ENCODE measurements at places on chromosomes 4 and X.

GRCh38 chr4:83335701-83336100 is 1.1 kb upstream of the HPSE start:
- H3K4me3 ChIP-seq: no peak overlapping the region
- no peak overlapping the region for H3K27ac ChIP-seq
- no peaks in the 10 kb centered on the region for H3K36me3 ChIP-seq

- peaks cover 29% of the 10 kb centered on the region for H3K4me1 ChIP-seq
- peaks cover 10% of the 10 kb centered on the region for H3K27me3 ChIP-seq
- H3K27ac ChIP-seq: no peak overlapping the region
- no peak for DNase-seq
- H3K36me3 ChIP-seq: no peaks in the 10 kb centered on the region
Observed at GRCh38 chr4:6199422-6199921, 877 bp downstream of the JAKMIP1 start.

GRCh38 chrX:139776599-139776998 is 68.6 kb upstream of the MCF2 start:
- no peaks in the 10 kb centered on the region for H3K4me1 ChIP-seq
- no peak overlapping the region for H3K27ac ChIP-seq
- no peaks in the 10 kb centered on the region for H3K27me3 ChIP-seq
- no peak for DNase-seq
- peaks cover 38% of the 10 kb centered on the region for H3K36me3 ChIP-seq

DNA sequence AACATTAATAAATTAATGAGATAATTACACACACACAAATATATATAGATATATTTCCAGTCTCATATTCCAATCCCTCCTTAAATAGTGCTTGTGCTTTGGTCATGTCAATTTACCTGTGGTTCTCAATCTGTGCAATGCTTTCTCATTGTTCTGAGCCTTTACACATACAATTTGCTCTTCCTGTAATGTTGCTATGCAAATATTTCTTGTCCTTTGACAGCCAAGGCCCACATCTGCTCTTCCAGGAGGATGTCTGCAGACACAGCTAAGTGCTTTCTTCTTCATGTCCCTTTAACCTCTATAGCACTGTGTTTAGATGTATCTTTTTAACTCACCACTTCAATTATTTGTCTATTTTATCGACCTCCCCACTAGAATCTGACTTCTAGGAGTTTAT is 67.3 kb upstream of the RAPGEF2 start:
- H3K27ac ChIP-seq: no peak overlapping the region
- DNase-seq: no peak
- no peaks in the 10 kb centered on the region for H3K4me1 ChIP-seq
- H3K36me3 ChIP-seq: no peaks in the 10 kb centered on the region
- no peaks in the 10 kb centered on the region for H3K27me3 ChIP-seq

DNA sequence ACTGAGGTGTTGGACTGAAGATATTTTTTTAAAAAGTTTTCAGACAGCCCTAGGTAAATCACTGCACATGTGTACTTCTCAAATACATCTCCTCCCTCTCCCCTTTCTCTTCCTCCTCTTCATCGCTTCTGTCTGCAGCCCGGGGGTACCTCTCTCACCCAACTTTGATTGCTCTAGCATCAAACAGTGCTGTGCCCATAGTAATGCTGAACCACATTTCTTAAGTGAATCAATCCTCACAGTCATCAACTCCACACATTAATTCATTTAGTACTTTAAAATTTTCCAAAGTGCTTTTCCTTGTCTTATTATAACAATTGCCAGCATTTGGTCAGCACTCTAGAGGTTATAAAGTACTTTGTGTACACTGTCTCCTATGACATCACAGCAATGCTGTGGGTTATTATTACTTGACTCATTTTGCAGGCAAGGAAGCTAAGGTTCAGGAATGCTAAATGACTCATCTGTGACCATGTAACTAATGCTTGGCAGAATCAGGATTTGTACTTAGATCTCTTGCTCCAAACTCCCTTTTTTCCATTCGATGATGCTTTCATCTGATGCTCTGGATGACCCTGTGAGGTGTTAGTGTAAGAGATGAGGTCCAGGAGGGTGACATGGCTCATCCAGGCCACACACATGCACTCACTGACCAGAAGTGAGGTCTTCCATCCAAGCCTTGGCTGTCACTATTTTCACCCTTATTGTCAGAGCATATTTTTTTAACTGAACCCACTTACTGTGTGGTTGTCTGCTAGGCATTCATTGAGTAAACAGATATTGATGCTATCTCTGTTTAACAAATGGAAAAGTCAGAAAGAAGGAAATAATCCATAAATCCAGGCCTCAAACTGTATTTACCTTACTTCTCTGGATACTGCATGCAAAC is 58.8 kb downstream of the RHOH start:
- H3K36me3 ChIP-seq: no peaks in the 10 kb centered on the region
- peaks cover 10% of the 10 kb centered on the region for H3K4me1 ChIP-seq
- DNase-seq: no peak
- H3K4me3 ChIP-seq: no peak overlapping the region
- no peaks in the 10 kb centered on the region for H3K27me3 ChIP-seq
- no peak overlapping the region for H3K27ac ChIP-seq

GRCh38 chrX:133418588-133418987 is 3.3 kb upstream of the GPC4 start:
- H3K4me3 ChIP-seq: no peak overlapping the region
- H3K27me3 ChIP-seq: peaks cover 23% of the 10 kb centered on the region
- no peak for DNase-seq
- H3K36me3 ChIP-seq: no peaks in the 10 kb centered on the region

DNA sequence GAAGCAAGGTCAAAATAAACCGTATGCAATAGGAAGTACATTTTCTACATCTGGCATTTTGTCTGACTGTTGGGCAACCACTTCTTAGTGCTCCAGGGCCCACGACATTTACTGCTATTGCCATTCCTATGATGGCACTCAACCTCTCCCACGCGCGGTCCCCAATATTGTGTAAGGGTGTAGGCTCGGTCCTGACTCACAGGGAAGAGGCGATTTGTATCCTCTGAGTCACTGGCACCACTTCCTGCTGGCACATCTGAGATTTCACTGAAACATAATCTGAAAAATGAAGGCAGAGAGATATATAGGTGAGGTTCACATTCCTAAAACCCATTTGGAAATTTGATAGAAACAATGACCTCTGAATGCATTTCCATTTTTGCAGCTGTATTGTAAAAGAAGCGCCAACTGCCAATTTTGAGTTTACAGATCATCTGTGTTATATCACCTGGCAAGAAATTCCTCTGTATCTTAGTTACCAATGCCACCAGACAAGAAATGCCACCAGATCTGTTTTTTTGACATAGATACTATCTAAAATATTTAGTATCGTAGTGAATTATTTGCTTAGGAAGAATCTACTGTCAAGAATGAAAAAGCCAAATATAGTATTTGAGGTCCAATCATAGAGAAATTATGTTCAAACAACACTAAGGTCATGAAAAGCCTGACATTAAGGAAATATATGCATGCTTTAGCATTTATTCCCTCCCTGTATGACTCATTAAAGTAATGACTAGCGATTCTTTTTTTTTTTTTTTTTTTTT is 9.8 kb downstream of the EREG start:
- peak; percentile 49 for DNase-seq
- no peak overlapping the region for H3K27ac ChIP-seq
- no peak overlapping the region for H3K4me3 ChIP-seq

GRCh38 chrX:86148594-86148993 is 343 bp downstream of the DACH2 start:
- no peak overlapping the region for H3K27ac ChIP-seq
- DNase-seq: no peak
- peak overlapping the region; percentile 37 for H3K4me3 ChIP-seq

- no peaks in the 10 kb centered on the region for H3K36me3 ChIP-seq
- no peak for DNase-seq
Observed at GRCh38 chr4:147533331-147533730, 52.4 kb downstream of the EDNRA start.

DNA sequence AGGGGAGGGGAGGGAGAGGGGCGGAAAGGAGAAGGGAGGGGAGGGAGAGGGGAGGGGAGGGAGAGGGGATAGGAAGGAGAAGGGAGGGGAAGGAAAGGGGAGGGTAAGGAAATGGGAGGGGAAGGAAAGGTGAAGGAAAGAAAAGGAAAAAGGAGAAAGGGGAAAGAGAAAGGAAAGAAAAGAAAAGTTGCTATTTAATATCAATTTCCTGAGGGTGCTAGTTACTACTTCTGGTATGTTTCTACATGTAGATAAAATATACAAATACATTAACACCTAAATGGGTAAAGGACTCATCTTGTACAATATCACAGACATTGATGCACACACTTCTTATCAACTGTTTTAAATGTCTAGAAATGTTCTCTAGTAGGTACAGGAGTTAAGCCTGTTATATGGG is 22.6 kb downstream of the ANXA5 start:
- H3K27me3 ChIP-seq: no peaks in the 10 kb centered on the region
- DNase-seq: no peak
- H3K27ac ChIP-seq: no peak overlapping the region
- peaks cover 10% of the 10 kb centered on the region for H3K4me1 ChIP-seq

Data from stomach (tissue), 19 donors.